ENCODE measurements at places on chromosomes 16 and 17.

DNA sequence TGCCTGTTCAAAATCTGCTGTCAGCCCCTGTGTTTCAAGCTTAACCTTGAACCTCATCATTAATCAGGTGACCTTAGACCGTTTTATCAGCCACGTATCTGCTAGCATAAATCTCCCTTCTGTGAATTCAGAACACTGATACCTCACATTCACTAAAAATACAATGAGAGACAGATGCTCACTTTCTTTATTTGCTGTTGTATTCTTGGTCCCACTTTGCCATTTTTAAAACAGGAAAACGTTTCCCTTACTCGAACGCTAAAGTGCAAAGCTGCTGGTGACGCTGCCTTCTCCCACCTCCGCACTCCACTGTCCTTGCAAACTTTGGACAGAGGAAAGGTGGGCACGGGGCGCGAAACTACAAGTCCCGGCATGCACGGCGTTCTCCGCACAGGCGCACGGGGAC lies 220 bp upstream of the ARHGAP44 start:
- peak; percentile 19 for DNase-seq

GRCh38 chr16:14095883-14096551 lies 24.9 kb downstream of the MRTFB start:
- DNase-seq: no peak

DNA sequence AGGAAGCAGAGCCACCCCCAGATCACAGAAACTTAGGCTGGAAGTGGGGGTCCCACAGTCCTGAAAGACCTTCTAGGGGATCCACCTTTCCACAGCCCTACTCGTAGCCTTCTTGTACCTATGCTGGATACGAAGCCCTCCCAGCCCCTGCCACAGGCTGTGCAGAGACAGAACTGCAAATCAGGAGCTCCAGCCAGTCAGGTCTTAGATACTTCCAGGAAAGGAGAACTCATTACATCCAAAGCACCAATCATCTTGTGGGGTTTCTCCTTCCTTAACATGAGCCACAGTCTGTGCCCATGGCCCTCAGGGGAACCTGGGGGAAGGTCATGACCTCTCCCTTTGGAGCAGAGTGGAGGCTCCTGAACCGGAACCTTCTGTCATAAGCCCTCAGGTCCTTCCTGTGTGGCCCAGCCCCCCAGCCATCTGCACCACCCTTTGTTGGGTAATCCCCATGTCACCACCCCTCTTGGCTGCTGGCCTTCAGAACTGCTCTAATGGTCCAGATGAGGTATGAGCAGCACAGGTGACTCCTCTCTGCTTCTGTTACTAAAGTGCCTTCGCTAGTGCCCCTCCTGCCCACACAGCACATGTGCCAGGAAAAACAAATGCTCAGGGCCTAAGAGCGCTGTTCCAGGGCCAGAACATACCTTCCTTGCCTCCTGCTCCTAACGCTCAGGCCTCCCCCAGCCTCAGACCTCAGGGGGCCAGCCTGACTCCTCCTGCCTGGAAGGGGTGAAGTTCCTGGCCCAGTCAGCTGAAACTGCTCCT lies 14.6 kb downstream of the SRCIN1 start:
- no peak for DNase-seq

DNA sequence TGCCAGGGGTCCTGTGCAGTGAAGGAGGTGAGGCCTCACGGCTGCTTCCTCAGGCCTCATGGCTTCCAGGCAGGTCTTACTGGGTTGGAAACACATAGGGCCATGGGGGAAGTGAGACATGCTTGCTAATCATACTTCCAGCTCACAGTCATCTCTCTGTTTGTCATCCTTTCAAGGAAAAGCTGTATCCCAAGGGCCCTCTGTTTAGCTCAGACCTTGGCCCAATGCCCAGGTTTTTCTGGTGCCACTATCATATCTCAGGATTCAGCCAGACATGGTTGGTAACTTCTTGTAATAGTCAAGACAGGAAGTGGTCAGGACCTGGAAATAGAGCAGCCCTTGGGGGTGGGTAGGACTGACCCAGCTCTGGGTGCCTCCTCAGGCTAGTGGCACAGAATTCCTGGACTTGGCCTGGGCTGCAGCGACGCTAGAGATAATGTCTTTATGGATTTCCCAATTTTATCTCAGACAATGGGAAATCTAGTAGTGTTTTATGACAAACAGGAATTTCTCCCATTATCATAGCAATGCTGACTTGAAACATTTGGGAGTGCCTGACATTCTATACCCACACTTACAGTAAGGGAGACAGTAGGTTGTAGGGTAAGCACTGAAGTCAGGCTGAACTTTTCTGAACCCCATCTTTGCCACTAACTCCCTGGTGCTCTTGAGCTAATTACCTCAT lies 13.5 kb upstream of the ITGB3 start:
- no peak for DNase-seq

- DNase-seq: no peak
Observed at GRCh38 chr17:40932608-40933007, 4.8 kb downstream of the KRT23 start.

DNA sequence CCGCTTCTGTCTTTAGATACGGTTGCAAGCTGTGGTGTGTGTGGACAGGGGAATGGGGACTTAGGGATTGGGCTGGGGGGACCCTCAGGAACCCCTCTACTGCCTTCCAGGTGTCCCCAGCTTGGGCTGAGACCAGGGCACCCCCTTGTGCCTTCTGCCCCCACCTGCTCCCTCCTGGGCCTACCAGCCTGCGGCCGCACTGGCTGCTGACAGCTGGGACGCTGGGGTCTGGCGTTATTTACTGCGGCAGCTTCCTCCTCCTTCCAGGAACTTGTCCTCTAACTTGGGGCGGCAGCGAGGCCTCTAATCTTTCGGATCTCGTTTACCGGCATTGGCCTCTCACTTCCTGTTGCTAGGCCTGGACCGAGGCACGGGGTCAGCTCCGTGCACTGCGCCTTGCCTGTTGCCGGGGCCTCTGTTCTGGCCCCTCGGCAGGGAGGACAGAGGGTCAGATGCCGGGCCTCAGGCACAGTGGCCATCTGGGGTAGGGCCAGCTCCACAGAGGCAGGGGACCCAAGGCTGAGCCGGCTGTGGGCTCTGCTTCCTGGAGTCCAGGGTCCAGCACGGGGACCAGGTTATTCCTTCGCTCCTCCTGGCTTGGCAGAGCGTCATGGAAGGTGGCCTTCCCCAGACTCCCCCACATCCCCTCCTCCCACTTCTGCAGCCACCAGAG lies 31.8 kb downstream of the TMEM235 start:
- DNase-seq: peak; percentile 36

DNA sequence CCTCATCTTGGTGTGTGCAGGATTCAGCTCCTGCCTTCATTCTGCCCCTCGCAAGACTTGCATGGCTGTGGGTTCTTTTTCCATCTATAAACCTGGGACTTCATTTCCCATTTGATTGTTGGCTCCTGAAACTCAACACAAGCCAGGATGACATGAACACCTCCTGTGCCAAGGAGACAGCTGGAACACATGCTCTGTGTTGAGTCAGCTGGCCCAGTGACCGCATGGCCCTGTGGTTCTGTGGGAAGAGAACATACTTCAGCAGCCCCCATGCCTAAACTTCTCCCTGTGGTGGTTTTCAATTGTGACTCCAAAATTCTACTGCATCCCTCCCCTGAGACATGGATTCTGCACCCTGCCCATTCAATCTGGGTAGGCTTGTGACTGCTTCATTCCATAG lies 57.9 kb upstream of the FOXF1 start:
- DNase-seq: no peak

All from activated CD4-positive, alpha-beta T cell treated with anti-CD3 and anti-CD28 coated beads, Interleukin-2, amount 50 U/mL, for 48 hours (primary cell).